Activated CD4-positive, alpha-beta T cell treated with anti-CD3 and anti-CD28 coated beads, Interleukin-2, amount 50 U/mL, for 16 hours (primary cell): ENCODE measurements at places on chromosomes 4 and X.
A peak's percentile ranks its signal among the peaks of the same experiment; 100 is the strongest.

DNA sequence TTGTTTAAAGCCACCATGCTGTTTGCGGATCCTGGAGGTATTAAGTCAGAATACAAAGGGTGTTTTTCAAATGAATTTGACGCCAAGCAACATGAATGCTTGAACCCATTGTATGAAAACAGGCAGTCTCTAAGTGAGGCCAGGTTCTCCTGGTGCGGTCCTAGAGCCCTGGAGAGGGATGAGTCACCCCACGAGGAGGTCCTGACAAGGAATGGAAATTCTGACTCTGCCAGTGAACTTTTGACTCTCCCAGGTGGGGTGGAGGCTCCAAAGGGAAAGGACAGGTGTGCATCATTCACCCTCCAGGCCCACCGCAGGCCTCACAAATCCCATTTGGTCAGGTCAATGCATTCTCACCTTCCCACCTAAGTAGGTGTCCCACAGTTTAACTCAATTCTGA is 1.5 kb downstream of the TRIM2 start:
- peak; percentile 22 for DNase-seq

DNA sequence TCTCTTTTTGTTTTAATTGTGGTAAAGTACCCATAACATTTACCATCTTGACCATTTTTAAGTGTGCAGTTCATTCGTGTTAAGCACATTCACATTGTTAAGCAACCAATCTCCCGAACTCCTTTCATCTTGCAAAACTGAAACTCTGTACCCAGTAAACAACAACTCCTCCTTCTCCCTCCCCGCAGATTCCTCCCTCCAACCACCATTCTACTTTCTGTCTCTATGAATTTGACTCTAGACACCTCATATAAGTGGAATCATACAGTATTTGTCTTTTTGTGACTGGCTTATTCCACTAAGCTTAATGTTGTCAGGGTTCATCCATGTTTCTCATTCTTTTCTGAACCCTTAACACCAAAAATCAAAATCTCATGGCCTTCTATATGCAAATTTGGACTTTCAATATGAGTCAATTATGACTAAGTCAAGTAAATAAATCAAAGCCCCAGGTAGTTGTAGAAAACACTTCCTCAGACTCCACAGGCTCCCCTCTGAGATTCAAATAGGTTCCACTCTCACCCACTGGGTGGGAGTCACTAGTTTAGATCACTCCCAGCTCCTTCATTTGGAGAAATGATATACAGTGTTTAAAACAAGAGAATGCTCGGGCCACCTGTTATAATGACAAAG is 9.8 kb upstream of the RTL5 start:
- DNase-seq: peak; percentile 47

DNA sequence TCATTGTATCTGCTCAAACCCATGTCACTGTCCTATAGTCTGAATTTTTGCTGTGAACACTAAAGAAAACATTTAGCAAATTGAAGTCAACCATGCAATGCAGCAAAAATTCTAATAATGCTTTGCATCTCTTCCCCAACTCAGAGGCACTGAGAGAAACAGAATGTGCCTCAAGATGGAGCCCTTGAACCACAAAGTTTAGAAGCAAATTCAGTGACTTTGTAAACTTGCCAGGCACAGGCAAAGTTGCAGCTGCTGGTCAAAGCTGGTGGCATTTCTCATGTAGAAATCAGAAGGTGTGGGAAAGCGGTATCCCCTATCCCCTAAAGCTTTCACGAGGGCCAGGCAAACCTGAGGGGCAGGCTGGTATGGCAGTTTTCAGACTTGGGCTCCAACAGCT is 121.7 kb upstream of the DIPK2B start:
- peak; percentile 26 for DNase-seq

GRCh38 chr4:20393486-20394100 is 141.9 kb downstream of the SLIT2 start:
- no peak for DNase-seq

DNA sequence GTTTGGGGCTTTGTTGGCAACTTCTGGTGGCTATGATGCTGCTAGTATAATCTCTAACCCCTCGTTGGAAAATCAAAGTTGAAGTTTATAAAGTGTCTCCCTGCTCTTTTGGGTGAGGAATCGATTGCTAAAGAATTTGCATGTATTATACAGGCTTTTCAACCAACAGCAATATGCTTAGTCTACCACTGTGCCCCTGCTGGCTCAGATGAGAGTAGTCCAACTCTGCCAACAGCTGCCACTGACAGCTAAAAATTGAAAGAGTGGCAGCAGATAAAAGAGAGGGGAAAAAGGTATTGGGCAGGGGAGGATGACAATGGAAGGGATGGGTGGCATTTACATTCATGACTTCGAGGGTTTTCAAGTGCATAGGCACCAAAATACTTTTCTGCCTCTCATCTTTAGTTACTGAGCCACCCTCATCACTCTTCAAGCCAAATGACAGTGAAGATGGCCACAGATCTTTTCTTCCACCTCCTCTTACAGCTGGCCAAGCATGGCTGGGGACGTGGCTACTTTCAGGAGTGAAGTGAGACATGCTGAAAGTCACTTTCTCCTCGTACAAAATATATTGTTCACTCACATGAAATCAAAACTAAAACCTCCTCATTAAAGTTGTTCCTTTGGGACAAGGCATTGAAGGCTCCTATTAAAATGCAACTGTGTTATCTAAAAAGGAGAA is 2.7 kb upstream of the GRIA3 start:
- DNase-seq: no peak

GRCh38 chr4:33187035-33187434 is 2466.9 kb downstream of the PCDH7 start:
- DNase-seq: no peak
